ENCODE measurements at places on chromosomes 7 and 10. TPM values are rescaled to one million over a fixed set of nuclear protein-coding genes. Genes with fewer than 3 reads are reported as not detected.

GRCh38 chr7:89332026-89332425, 536.5 kb upstream of the TEX47 start:
- DNase-seq = no peak

- DNase-seq = no peak
Measured at GRCh38 chr7:54831046-54831643, 72.1 kb upstream of the SEC61G start.

DNA sequence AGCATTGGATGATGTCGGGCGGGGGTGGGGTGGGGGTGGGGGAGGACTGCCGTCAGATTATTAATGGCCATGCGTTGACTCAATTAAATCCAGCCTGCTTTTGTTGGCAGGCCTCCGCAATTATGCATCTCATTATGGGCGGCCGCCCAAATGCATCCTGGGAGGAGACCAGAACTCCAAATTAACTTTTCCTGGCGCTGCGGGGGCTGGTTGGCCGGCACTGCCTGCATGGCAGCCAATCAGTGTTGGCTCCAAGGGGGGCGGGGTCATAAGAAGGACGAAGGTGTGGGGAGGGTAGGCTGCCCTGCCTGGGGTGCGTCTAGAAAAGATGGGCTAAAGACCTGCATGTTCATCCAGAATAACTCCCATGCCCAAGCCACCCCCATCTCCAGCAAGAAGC, 83.9 kb upstream of the PAX2 start:
- no peak for DNase-seq

- no peak for DNase-seq
Measured at GRCh38 chr10:55212051-55212450, 411.0 kb upstream of the PCDH15 start.

GRCh38 chr10:61140765-61141392, 196.9 kb upstream of the RHOBTB1 start:
- no peak for DNase-seq

GRCh38 chr7:94154182-94154581, 150.0 kb upstream of the BET1 start:
- no peak for DNase-seq

The ARMH3 gene
- 26.1 TPM for total RNA-seq

DNA sequence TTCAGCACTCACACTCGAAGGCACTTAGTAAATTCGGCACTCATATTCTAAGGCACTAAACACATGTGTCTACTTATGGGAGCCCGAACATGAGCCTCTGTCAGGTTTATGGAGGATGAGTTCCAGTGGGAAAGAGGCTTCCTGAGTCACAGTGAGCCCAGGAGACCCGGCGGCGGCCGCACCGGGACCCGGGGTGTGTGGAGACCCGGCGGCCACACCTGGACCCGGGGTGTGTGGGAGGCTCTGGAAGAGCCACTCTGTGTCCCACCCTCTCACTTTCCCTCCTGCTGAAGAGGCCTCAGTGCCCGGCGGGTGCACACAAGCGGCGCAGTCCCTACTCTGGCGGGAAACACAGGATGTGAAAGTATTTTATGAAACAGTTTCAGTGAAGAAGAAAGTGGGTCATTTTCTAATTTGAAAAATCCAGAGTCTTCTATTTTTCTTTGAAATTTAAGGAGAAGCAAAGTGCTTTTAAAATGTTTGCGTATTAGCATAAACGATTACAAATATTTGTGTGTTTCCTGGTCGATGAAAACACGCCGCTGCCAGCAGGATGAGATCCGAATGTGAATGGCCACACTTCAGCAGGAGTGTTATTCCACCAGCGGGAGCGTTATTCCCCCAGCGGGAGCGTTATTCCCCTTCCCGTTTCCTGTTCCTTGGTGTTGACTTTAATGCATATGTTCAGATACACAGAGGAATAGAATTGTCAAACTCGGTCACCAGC, 625.1 kb downstream of the DNAJB6 start:
- DNase-seq = peak; percentile 22

DNA sequence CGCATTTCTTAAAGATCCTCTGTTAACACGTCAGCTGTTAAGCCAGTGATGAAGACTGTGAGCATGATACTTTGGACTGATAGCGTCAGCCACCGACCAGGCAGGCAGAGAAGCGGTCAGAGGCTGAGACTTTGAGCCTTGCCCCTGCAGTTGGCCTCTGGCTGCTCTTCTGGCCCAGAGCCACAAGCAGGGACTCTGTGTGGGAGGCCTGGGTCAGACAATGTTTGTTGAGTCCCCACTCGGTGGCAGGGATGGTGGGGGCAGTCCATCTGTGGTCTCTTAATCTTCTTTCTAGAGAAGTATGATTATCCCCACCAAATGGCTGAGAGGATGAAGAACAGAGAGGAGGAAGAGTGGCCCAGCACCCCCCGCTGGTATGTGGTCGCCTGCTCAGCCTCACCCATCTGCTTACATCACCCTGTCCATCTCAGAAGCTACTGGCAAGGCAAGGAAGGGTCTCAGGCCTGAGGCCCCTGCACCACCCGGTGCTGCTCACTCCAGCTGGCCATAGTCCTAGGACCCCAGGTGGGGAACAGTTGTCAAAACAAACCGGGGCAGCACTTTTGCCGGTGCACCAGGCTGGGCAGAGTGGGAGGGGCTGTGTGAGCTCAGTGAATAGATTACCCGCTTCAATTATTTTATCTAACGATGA, 202.9 kb downstream of the GRID1 start:
- peak; percentile 14 for DNase-seq

The PALD1 gene
- total RNA-seq = 14.4 TPM
